ENCODE measurements at places on chromosomes 7 and 10. TPM values are rescaled to one million over a fixed set of nuclear protein-coding genes. Genes with fewer than 3 reads are reported as not detected.

The ACTR3C gene
- 2.2 TPM for total RNA-seq

DNA sequence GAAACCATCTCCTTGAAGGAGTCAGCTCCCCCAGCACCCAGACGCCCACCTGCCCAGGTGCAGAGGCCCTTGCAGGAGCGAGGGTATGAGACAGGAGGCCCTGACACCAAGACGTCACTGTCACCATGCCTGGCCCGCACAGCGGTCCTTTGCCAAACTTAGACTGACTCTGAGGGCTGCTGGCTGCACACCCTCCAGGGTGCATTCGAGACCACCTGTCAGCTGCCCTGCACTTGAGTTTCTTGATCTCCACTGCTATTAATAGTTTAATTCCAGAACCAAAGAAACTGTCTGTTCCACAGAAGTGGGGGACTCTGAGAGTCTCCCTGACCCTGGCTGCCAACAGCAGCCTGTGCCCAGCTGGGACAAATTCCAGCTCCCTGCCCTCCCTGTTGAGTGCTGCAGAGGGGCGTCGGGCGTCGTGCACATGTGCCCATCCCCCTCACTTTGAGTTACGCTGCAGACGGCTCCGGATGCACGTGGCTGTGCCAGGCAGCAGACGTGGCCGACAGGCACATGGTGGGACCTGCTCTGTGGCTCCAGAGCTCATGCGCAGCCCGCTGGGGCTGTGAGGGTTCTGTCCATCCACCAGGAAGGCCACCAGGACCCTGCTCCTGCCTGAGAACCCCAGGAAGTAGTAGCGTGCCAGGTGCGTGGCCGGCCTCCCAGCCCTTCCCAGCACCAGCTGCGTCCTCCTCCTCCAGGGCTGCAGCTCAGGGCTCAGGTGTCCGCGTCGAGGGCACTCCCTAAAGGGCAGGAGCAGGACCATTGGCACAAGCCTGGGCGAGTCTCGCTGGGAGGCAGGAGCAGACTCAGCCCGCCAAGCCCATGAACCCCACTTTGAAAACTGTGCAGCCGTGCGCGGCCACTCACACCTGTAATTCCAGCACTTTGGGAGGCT, 24.8 kb downstream of the ELFN1 start:
- no peak overlapping the region for H3K4me3 ChIP-seq
- no peaks in the 10 kb centered on the region for H3K27me3 ChIP-seq
- peak; percentile 39 for DNase-seq

- no peak overlapping the region for H3K27ac ChIP-seq
- H3K27me3 ChIP-seq, result no peaks in the 10 kb centered on the region
- H3K36me3 ChIP-seq, result no peaks in the 10 kb centered on the region
- no peak overlapping the region for H3K4me3 ChIP-seq
- DNase-seq, result no peak
Measured at GRCh38 chr7:7895004-7895650, 73.5 kb upstream of the GLCCI1 start.

GRCh38 chr7:147053746-147054145, 937.1 kb downstream of the CNTNAP2 start:
- H3K36me3 ChIP-seq, result no peaks in the 10 kb centered on the region
- H3K4me1 ChIP-seq, result no peaks in the 10 kb centered on the region
- no peak for DNase-seq

The IFIT1B gene
- total RNA-seq, result not detected

DNA sequence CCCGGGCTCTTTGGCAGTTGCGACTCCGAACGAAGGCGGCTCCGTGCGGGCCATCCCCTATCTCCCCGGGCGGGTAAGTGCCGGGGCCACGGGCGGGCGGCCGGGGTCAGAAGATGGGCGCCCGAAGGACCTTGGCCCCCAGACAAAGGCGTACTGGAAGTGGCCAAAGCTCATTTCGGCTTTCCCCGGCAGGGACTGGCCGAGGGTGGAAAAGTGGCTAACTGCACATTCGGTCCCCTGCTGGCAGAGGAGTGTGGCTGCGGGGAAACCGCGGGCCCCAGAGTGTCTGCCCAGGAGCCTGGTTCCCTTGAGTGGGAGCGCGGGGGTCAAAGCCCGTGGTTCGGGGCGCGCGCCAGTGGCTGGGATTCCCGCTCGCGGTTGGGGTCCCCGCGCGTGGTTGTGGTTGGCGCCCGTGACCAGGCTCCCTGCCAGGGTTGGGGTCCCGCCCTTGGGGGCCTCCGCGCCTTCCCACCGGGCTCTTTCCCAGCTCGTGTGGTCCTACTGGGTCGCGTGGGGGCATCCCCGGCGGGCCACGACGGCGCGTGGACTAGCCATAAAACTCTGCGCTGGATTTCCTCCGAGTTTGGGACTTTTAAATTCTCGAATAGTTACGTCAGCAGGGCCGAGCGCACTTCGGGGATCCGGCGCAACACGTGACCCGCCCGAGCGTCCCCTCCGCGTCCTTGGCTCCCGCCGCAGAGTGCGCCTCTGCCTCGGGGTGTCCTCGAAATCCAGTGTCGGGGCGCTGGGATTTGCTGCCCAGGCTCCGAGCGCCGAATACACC, 124.4 kb downstream of the TACC2 start:
- H3K4me1 ChIP-seq, result no peaks in the 10 kb centered on the region
- H3K4me3 ChIP-seq, result peak overlapping the region; percentile 77
- DNase-seq, result peak; percentile 71
- H3K36me3 ChIP-seq, result no peaks in the 10 kb centered on the region

GRCh38 chr7:75995052-75995471, 667 bp upstream of the TMEM120A start:
- H3K27me3 ChIP-seq, result no peaks in the 10 kb centered on the region
- DNase-seq, result no peak
- H3K4me1 ChIP-seq, result no peaks in the 10 kb centered on the region
- peak overlapping the region; percentile 78 for H3K4me3 ChIP-seq
- H3K36me3 ChIP-seq, result peaks cover 17% of the 10 kb centered on the region

The LOXL4 gene
- 0.18 TPM for total RNA-seq

DNA sequence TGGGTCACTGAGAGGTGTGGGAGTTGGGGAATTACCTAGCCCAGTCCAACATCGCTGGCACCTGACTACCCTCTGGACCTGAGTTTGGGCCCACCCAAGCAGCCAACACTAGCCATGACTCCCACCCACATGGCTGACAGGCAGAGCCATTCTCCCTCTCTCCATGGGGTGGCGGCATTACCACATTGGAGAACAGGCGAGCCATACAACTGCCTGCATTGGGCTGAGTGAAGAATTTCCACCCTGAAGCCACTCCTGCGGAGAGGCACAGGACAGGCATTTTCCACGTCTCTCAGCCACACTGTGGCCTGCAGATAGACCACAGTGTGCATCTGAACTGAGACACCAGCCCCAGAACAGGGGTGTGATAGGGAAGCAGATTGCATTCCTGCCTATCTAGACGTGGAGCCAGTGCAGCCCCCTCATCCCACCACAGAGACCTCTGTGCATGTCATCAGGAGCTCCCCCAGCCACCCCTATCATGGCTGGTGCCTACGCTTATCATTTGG, 58.2 kb upstream of the ANTXRL start:
- peak; percentile 80 for DNase-seq
- no peak overlapping the region for H3K4me3 ChIP-seq
- H3K27ac ChIP-seq, result no peak overlapping the region
- no peaks in the 10 kb centered on the region for H3K27me3 ChIP-seq
- H3K4me1 ChIP-seq, result no peaks in the 10 kb centered on the region

The CFAP70 gene
- total RNA-seq, result 0.26 TPM

GRCh38 chr10:91635401-91636400, 2.8 kb upstream of the PPP1R3C start:
- peak; percentile 61 for DNase-seq
- peaks cover 6% of the 10 kb centered on the region for H3K27me3 ChIP-seq
- H3K36me3 ChIP-seq, result peaks cover under 1% of the 10 kb centered on the region
- no peaks in the 10 kb centered on the region for H3K4me1 ChIP-seq
- H3K27ac ChIP-seq, result no peak overlapping the region

All from H9 (cell line).